ENCODE measurements at places on chromosomes 5 and 9.

DNA sequence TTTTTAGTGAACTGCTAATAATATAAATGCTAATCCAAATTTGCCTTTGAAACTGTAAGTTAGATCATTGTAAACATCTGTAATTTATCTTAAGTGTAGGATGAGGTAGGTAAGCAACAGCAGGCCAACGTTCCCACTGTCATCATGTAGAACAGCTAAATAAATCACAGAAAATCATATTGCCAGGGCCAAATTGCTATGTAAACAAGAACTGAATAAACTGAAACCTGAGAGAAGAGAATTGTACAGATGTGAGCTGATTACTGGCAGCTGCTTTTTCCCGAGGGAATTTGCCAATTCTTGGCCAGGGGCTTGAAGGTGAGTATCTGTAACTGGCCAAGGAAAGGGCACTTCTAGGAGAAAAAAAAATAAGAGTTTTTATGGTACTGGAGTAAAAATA lies 97.6 kb downstream of the CDH10 start:
- no peak for DNase-seq

DNA sequence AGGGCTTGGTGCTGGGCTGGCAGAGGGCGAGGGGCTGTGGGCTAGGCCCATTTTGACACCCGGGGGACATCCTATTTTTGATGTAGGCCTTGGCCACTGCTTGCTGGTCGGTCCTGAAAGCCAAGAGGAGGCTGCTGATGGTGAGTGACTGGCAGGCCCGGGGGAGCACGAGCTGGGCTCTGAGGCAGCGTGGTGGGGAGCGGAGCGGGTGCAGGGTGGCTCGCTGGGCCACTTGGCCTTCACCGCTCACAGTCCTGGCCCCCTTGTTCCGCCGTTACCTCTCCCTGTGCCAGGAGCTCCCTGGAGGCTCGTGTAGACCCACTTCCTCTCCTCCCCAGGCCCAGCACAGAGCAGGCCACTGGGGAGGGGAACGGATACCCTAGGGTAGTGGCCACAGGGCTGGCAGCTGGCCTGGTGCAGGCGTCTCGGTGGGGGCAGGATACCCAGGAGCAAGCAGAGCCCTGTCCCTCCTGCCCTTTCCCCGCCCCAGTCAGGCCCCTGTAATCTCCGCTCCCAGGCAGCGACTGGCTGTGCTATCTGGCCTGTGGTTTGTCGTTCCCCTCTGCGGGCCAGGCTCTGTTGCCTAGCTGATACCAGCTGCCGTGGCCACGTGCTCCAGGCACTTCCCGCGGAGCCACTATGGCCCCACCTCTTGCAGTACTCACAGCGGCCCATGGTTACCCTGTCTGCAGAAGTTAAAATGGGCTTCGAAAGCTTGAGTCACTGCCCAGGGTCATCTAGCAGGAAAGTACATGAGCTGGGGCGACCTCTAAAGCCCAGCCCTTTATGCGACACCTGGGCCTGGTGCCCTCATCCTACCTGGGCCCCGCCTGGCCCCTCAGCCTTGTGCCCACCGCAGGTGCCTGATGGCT lies 11.7 kb upstream of the DOLPP1 start:
- no peak for DNase-seq

DNA sequence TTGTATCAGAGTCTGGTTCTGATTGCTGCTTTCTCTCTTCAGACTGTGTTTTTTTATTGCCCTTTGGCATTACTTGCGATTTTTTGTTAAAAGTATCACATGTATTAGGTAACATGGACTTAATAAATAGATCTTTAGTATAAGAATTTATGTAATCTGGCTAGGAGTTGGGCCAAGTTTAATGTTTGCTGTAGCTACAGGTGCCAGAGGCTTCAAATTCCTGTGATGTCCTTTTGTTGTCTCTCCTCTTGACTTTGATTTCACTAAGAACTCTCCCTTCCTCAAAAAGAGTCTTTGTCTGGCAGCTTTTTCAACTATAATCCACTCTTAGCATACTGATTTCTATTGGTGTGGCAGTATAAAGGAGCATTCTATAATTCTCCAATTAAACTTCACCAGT lies 313.1 kb downstream of the DTWD2 start:
- DNase-seq, result no peak

DNA sequence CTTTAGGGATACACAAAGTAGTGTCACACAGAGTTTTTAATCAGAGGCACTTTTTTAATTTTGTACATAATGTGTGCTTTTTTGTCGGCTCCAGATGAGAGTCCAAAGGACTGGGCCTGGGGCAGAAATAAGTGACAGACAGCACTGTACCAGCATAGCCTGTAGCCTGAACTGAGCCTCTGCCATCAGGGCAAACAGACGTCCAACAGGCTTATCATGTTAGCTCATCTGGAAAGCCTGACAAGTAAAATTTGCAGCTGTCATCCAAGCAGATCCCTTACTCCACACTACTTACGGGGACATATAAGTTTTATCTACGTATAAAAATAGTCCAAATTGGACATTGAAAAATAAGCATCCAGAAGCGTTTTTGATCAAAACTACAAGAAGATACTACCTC lies 233.1 kb upstream of the GAS1 start:
- no peak for DNase-seq

DNA sequence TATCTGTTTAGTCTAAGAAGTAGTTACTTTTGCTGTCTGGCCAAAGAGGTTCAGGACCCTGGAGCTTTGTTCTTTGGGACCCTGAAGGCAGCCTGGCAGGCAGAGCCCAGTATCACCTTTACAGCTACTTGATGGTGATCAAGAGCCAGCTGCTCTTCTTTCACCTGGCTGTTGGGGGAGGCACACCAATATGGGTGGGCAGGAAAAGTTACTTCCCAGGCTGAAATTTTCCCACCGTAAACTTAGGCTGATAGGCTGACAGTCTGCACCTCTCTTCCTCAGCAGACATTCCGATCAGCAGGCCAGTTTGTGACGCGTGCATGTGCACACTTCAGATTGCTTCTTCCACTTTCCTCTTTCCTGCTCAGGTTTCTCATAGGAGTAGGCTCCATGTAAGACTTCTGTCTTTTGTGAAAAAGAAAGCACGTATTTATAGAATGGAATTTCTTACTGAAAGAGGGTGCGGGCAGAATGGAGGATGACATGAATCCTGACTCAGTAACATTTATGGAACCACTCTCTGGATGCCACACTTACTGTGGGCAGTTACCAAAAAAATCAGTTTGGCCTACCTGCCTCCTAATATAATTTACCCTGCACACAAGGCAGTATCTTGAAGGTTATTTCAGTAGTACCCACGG lies 223.9 kb upstream of the DMRT1 start:
- no peak for DNase-seq

- no peak for DNase-seq
Measured at GRCh38 chr9:37290940-37291485, 131.5 kb upstream of the GRHPR start.

All from WTC11 (cell line).